ENCODE measurements at places on chromosomes 1 and 21. TPM values are rescaled to one million over a fixed set of nuclear protein-coding genes. Genes with fewer than 3 reads are reported as not detected.

Gene OR6P1
- not detected for total RNA-seq

Gene MTARC2
- total RNA-seq: 17.7 TPM

Gene C8A
- total RNA-seq: not detected

- no peak overlapping the region for H3K4me3 ChIP-seq
- peaks cover 22% of the 10 kb centered on the region for H3K27me3 ChIP-seq
- DNase-seq: no peak
- no peaks in the 10 kb centered on the region for H3K36me3 ChIP-seq
- H3K4me1 ChIP-seq: no peaks in the 10 kb centered on the region
Measured at GRCh38 chr1:103187673-103188072, 79.4 kb upstream of the COL11A1 start.

DNA sequence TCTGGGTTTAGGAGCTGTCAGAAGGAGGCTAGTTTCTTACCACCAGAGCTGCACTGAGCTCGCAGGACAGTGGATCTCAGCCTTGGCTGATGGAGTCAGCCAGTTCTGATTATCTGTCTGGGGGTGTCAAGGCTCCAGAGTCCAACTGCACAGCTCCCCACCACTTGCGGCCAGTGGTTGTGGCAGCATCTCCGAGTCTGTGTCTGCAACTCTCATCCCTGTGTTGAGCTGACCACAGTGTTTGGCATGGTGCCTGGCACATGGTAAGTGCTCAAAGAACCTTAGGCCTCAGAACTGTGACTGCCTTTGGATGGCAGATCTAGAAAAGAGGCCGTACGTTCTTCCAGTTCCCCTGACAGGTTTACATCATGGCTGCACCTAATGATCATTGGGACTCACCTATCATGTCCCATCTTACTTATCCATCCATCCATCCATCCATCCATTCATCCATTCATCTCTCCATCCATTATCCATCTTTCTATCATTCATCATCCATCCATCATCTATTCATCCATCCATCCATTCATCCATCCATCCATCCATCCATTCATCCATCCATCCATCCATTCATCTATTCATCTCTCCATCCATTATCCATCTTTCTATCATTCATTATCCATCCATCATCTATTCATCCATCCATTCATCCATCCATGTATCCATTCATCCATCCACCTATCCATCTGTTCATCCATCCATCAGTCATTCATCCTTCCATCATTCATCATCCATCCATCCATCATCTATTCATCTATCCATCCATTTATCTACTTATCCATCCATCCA lies 114.5 kb downstream of the CRYAA start:
- no peaks in the 10 kb centered on the region for H3K36me3 ChIP-seq
- H3K4me1 ChIP-seq: peaks cover 24% of the 10 kb centered on the region
- H3K27ac ChIP-seq: no peak overlapping the region
- H3K27me3 ChIP-seq: no peaks in the 10 kb centered on the region
- DNase-seq: no peak
- H3K4me3 ChIP-seq: no peak overlapping the region

GRCh38 chr1:203238535-203238934 lies 9.1 kb upstream of the CHIT1 start:
- peaks cover 29% of the 10 kb centered on the region for H3K27me3 ChIP-seq
- no peaks in the 10 kb centered on the region for H3K4me1 ChIP-seq
- H3K4me3 ChIP-seq: no peak overlapping the region
- no peak for DNase-seq
- no peaks in the 10 kb centered on the region for H3K36me3 ChIP-seq

GRCh38 chr1:43729816-43730463 lies 22.6 kb downstream of the ST3GAL3 start:
- H3K4me1 ChIP-seq: no peaks in the 10 kb centered on the region
- H3K27ac ChIP-seq: no peak overlapping the region
- no peaks in the 10 kb centered on the region for H3K27me3 ChIP-seq
- no peak overlapping the region for H3K4me3 ChIP-seq
- H3K36me3 ChIP-seq: no peaks in the 10 kb centered on the region

DNA sequence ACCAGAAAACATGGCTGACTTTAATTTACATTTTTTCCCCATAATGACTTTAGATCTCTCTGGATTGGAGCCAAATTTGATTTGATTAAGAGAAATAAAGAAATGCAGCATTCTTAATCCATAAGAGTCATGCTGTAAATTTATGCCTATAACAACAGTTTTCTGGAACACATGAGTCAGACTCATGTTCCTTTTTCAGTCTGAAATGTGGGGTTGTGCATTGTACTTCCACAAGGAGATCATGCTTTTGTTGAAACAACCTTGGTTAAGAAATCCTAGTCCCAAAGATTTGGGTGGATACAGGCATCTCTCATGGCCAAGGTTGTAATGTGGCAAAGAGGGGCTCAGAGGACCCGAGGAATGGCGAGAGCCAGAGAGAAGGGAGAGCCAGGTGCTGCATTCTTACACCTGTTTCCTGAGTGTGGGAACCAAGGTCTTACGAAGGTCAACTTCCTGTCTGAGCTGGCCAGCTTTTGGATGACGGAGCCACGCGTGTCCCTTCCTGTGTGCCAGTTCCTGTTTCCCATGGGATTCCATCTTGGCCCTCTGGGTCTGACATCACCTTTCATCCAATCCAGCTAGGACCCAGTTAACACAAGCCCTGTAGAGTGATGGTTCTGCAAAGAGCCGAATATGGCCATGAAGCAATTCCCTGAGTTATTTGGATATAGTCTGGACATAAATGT lies 23.1 kb downstream of the CLDN14 start:
- H3K36me3 ChIP-seq: no peaks in the 10 kb centered on the region
- no peak overlapping the region for H3K4me3 ChIP-seq
- H3K27ac ChIP-seq: no peak overlapping the region
- peaks cover 13% of the 10 kb centered on the region for H3K4me1 ChIP-seq

DNA sequence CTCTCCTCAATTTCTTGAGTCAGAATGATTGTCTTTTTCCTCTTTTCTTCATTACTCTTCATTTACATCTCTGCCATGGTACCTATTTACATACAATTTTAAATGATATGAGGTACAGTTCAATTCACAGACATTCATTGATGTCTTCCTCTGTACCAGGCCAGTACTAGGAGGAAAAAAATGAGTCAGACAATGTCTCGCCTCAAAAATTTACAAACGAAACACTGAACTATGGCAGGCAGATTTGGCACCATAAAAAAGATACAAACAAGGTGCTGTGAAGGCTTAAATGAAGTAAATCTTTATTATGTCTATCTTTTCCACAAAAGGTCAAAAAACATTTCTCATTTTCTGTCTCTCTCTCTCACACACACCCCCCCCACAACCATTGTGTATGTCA lies 71.0 kb downstream of the RGS13 start:
- no peak for DNase-seq
- no peaks in the 10 kb centered on the region for H3K36me3 ChIP-seq
- no peak overlapping the region for H3K27ac ChIP-seq
